ENCODE measurements at places on chromosomes 2 and 18.

GRCh38 chr18:24616653-24617052 is 156.2 kb downstream of the HRH4 start:
- no peak for DNase-seq

- DNase-seq = no peak
Observed at GRCh38 chr2:23967846-23968245, 27.6 kb downstream of the UBXN2A start.

GRCh38 chr18:32530947-32531651 is 60.4 kb upstream of the GAREM1 start:
- DNase-seq = no peak

DNA sequence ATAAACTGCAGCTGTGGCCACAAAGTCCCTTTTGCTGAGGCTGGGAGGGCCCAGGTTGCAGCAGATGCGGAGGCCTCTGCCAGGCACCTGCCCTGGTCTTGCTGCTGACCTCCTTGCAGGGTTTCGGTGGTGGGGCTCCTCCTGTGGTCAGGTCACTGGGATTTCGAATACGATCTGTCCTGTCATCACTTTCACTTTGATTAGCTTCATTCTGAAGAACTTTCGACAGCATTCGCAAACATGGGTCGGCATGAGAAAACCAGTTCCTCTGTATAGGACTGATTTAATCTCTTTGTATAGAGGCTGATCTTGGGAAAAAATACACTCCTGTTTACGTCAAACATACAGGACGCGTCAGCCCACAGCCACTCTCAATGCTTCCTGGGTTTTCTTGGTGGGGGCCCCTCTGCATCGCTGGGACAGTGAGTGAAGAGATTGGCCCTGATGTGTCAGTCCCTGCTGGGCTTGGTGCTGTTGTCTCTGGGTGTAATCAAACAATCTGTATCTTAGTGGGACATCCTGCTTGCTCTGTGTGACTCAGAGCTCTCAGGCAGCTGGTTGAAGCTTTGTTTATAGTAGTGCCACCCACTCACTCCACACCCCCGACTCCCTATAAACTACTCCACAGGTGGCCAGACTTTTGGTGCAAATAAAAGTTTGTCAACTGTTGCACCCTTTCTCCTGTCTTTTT is 209.4 kb upstream of the CXCR4 start:
- peak; percentile 50 for DNase-seq

GRCh38 chr2:219079417-219079816 is 18.7 kb upstream of the IHH start:
- no peak for DNase-seq

GRCh38 chr2:98518101-98518500 is 73.4 kb downstream of the INPP4A start:
- DNase-seq = peak; percentile 34

- DNase-seq = no peak
Observed at GRCh38 chr2:230827774-230828271, 36.9 kb upstream of the ITM2C start.

DNA sequence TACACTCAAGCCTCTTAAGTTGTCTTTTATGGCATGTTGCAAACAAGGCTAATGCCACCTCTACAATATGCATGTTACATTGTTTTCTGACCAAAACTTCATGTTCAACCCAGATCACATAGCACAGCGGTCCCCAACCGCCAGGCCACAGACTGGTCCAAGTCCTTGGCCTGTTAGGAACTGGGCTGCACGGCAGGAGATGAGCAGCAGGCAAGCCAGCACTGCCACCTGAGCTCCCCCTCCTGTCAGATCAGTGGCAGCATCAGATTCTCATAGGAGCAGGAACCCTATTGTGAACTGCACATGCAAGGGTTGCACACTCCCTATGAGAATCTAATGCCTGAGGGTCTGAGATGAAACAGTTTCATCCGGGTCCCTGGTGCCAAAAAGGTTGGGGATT is 324.8 kb upstream of the CHAC2 start:
- DNase-seq = no peak

GRCh38 chr2:158970241-158970751 is 1.9 kb downstream of the TANC1 start:
- DNase-seq = no peak

GRCh38 chr2:96533292-96534073 is 3.1 kb upstream of the ARID5A start:
- DNase-seq = no peak

GRCh38 chr2:204863336-204863735 is 318.1 kb downstream of the PARD3B start:
- DNase-seq = no peak

DNA sequence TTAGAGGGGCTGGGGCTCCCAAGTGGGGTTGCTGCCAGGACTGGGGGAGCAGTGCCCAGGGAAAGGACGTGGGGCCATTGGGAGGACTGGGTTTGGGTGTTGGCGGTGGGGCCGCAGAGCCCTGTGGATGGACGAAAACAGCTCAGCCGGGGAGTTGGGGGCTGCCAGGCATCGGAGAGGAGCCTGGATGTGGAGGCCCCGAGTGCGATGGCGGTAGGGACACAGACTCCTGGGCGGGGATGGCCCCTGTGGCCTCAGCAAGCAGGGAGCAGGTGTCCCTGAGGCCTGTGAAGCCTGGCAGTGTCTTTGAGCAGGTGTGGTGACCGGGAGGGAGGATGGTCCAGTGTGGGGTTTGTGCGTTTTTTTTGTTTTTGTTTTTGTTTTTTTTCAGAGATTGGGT is 13.3 kb downstream of the CTDP1 start:
- no peak for DNase-seq

- no peak for DNase-seq
Observed at GRCh38 chr2:185695711-185696235, 42.8 kb upstream of the FSIP2 start.

DNA sequence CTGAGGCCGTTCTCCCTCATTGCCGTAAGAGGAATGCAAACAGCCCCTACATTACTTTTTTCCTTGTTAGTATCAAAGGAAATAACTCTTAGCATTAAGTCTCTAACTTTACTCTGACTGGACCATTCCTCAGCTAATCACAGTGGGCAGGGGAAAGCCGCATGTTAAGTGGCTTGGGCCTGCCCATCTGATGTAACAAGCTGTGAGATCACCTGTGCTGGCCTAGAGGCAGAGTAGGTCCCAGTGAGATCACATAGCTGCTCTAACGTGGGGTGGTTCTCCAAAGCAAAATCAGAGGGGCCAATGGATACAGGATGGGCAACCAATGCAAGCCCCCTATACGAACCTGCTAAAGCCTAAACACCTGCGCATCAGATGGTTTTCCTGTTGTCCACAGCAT is 5.9 kb upstream of the MOCOS start:
- no peak for DNase-seq

GRCh38 chr18:49588971-49589370 is 27.1 kb downstream of the LIPG start:
- DNase-seq = no peak

DNA sequence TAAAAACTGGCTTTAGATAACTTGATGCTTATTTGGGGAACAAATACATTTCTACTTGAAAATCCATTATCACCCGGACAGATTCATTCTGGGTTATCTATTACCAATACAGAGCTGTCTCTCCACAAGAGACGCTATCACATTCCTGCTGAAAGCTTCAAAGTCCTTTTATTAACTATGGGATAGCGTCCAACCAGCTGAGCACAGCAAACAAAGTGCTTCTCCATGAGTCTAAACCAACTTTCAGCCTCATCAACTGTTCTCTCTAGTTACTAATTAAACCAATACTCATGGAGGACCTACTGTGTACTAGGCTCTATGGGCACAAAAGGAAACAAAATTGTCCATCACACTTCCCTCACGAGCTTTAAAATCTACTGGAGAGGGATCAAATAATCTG is 132.8 kb downstream of the L3MBTL4 start:
- DNase-seq = no peak

- DNase-seq = no peak
Observed at GRCh38 chr2:149185942-149186490, 144.4 kb upstream of the LYPD6 start.

DNA sequence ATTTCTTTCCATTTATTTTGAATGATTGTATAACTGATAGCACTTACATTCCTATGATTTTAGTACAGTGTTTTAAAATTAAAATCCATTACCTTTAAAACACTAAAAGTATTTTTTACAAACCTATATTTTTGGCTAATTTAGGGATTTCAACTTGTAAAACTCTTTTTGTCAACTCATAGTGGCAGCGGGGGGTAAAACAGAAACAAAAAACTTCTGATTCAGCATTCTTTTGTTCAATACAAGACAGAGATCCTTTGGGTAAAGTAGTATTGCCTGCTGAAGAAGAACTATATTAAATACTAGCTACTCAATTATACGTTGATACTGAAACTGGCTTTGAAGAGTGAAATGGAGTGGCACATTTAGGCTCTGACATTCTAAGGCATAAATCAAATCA is 437.4 kb upstream of the CDH19 start:
- DNase-seq = no peak
